ENCODE measurements at places on chromosomes 11 and 22.
A peak's percentile ranks its signal among the peaks of the same experiment; 100 is the strongest.

DNA sequence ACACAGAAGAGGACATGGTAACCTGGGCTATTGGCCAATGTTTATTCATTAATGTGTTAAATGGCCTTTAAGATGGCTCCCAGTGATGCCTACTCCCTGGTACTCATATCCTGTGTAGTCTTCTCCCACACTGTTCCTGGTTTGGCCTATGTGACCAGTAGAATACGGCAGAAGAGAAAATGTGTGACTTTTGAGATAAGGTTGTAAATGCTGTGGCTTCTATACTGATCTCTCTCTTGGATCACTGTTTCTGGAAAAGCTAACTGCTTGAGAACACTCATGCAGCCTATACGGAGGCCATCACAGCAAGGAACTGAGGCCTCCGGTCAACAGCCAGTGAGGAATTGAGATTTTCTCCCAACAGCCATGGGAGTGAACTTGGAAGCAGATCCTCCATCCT is 24.1 kb downstream of the MAML2 start:
- no peak for DNase-seq

GRCh38 chr22:48313175-48313830 is 1514.4 kb downstream of the BRD1 start:
- DNase-seq = no peak

DNA sequence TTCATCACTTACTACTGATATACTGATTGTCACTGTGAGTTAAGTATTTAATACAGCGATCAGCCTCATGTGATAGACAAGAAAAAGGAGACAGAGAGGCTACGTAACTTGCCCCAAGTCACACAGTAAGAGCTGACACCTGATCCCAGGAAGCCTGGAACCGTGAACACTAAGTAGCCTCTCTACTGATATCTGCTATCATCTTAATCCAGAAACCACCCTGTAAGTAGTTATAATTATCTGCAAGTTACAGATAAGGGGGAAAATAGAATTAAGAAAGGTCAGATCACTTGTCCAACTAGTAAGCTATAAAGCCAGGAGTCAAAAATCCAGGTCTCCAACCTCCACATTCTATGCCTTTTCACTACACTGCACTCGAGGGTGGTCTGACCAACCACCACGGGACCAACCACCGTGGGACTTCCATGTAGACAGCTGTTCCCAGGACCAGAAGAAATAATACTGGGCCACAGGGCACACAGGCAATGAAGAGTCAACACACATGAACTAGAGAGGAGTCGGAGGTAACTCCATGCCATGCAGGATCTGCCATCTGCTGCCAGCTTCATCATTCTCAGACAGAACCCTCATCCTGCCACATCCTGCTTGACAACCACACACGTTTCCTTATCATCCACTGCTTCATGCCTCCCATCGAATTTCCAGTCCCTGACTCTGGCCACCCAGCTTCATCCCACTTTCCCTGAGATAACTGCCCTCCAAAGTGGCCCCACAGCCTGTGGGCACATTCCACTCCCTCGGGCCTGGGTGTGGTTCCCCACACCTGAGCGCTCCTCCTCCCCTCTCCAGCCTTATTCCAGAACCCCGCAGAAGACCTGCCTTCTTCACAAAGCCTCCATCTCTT is 58.6 kb downstream of the MICAL3 start:
- DNase-seq = no peak

DNA sequence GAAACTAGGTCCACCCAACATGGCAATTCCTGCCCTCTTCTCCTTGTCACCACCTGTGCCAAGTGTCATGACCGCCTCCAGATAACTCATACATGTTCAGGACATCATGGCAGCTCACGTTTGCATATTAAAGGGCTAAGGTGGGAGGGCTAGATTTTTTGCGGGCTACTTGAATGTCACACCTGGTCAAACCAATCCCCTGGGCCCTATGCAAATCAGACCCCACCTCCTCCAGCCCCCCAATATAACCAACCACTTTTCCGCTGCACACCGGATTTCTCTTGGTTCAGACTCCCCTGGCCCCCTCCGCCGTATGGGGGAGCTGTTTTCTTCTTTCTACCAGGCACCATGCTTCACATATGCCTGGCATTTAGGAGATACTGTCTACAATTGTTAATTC is 12.6 kb downstream of the UPB1 start:
- no peak for DNase-seq

- DNase-seq = no peak
These were observed 128.8 kb downstream of the NTM start for GRCh38 chr11:131499199-131499598.

DNA sequence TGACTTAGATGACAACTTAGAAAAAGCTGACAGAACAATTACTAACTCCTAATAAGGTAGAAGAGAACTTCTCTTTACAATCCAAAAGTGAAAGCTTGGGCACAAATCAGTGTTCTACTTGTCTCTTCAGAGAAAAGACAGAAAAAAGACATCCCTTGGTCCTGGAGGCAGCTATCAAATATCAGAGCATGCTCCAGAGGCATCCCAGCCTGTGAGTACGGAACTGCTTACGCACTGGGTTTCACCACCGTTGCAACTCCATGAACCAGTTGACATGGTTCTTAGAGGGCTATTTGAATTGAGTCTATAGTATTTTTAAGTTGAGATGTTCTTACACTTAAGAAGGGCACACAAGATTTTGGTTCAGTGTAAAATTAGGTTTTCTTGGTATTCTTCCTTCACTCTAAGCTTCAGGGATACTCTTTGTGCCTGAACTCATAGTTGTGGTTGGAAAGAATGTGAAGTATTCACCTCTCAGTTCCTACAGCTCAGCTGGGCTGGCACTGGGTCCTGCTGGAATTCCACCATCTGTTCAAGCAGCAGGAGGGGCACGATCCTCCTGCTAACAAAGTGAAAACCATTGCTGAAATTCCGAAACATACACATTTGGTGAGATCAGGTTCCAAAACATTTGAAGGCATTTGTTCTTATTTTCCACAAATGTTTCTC is 6.3 kb downstream of the AKIP1 start:
- DNase-seq = no peak

GRCh38 chr11:111540937-111541253 is 375 bp downstream of the LAYN start:
- DNase-seq = no peak

DNA sequence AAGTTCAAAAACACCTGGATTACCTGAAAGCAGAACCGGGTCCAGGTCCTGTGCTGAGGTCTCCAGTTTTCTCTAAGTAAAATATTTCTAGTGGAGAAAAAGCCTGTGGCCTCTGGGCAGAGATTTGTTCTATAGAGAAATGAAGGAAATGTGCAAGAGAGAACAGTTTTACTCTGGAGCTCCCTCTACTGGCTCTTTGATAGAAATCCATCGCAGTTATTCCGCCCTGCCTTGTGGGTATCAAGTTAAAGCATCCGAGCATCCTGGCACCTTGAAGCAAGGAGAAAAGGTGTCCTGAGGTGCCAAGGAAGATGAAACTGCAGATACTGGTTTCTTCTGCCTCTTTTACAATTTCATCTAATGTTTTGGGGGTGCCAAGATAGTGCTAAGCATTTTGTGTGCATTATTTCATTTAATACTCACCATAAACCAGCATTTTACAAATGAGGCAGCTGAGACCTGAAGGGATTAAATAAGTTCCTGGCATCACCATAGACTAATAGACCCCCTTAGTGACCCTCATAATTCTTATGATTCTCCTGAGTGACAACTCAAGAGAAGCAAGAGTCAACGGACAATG is 113.1 kb upstream of the HSD17B12 start:
- DNase-seq = peak; percentile 7

- no peak for DNase-seq
These were observed 94.7 kb downstream of the CACNA1I start for GRCh38 chr22:39665229-39665628.

GRCh38 chr11:45289369-45289768 is 3.2 kb upstream of the SYT13 start:
- DNase-seq = no peak

DNA sequence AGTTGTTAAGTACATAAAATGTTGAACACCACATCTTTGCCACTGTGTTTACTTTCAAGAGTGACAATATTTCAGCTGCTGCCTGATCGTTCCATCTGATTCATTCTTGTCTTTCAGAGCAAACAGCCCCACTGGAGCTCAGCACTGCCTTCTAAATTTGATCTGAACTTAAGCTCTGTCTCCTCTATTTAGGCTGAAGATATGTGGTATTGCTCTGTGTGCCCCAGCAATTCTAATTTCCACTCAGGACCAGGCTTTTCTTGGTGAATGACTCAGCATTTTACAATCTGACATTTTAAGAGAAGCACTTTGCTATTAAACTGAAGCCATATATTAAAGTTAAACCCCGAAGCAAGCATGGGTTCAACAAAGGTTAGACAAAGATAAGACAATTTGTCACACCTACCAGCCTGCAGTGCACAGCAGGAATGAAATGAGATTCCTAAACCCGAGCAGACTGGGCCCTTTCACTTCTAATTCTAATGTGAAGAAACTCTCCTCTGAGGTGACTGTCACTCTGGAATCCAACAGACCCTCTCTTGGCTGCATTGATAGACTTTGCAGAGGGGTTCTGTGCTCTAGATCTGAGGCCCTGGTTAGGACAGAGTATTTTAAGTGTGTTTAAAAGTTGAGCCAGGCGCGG is 41.7 kb upstream of the PLET1 start:
- no peak for DNase-seq

GRCh38 chr11:84130646-84131427 is 844.7 kb upstream of the CCDC90B start:
- no peak for DNase-seq

- no peak for DNase-seq
These were observed 16.1 kb downstream of the YDJC start for GRCh38 chr22:21613553-21614233.

DNA sequence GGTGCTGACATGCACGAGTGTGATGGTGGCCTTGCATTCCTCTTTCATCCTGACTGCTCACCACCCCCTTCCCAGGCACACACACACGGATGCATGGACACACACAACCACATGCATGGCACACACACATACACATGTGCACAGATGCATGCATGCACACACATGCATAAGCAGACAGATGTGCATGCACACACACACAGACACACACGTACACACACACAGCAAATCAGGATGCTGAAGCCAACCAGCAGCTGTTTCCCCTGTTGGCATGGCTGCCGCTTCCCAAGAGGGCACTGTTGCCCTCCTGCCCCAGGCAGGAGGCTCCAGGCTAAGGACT is 15.3 kb downstream of the OSBPL5 start:
- no peak for DNase-seq

GRCh38 chr11:27431808-27432207 is 40.8 kb downstream of the LGR4 start:
- no peak for DNase-seq

GRCh38 chr11:19871531-19871930 is 158.9 kb downstream of the NAV2 start:
- no peak for DNase-seq
